ENCODE measurements at places on chromosomes 3 and 15.

- no peak for DNase-seq
These were observed 40.5 kb downstream of the MYLK start for GRCh38 chr3:123843668-123844067.

- DNase-seq = no peak
These were observed 6.1 kb upstream of the JMJD7 start for GRCh38 chr15:41821831-41822230.

DNA sequence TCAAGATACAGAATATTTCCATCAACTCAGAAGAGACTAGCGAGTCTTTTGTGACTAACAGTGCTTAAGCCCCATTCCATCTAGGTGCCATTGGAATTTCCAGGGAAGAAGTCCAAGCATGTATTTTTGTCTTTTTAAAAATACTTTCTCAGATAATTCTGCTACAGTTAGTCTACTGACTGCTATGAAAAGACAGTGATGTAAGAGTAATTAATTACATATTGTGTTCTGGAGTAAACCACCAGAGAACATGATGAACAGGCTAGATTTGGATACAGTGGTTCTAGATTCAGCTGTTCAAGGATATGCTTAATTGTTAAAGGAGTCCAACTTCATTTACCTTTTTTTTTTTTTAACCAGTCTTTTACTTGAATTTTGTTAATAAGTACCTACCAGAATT is 34.8 kb upstream of the PAK6 start:
- no peak for DNase-seq

GRCh38 chr3:124557433-124558232 is 172.6 kb upstream of the UMPS start:
- no peak for DNase-seq

DNA sequence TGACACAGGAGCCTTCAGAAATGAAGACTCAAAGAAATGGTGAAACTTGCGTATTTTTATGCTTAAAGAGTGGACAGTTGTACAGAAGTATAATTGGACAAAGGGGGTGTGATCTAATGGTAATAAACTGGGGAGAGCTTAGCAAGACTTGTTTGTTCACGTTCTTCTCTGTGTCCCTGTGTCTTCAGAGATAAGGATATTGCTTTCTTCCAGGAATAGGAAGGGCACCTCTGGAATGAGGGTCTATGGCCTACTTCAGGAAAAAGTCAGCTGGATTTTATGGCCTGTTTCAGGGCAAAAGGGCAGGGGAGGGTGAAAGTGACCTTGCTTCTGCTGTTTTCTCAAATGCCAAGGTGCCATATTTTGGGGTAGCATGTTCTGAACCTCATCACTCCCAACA is 4.5 kb upstream of the TOPAZ1 start:
- no peak for DNase-seq

- DNase-seq = no peak
These were observed 8.5 kb downstream of the BFSP2 start for GRCh38 chr3:133408366-133408765.

GRCh38 chr3:14505803-14506500 is 34.2 kb downstream of the GRIP2 start:
- DNase-seq = no peak
